ENCODE measurements at places on chromosomes 1 and 21.
A peak's percentile ranks its signal among the peaks of the same experiment; 100 is the strongest.

- no peak for DNase-seq
Measured at GRCh38 chr1:84701376-84701775, 11.1 kb upstream of the SSX2IP start.

DNA sequence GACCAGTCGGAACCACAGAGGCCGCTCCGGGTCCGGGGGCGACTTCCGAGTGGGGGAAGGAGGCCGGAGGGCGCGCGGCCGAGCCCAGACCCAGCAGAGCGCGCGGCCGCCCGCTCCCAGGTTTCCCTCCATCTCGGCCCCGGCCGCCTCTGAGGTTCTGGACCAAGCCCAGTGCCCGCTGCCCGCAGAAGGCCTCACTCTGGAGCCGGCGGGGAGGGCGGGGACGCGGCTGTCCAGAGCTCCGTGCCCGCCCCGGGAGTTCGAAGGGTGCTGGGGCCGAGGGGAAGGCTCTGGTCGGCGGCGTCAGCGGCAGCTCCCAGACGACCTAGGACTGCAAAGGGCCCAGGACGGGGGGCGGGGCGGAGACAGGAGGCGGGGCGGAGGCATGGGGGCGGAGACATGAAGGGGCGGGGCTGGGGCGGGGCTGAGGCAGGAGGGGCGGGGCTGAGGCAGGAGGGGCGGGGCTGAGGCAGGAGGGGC, 48.0 kb upstream of the SLC19A1 start:
- DNase-seq: peak; percentile 18

- peak; percentile 92 for DNase-seq
Measured at GRCh38 chr1:33893147-33893830, 29.4 kb downstream of the HMGB4 start.

DNA sequence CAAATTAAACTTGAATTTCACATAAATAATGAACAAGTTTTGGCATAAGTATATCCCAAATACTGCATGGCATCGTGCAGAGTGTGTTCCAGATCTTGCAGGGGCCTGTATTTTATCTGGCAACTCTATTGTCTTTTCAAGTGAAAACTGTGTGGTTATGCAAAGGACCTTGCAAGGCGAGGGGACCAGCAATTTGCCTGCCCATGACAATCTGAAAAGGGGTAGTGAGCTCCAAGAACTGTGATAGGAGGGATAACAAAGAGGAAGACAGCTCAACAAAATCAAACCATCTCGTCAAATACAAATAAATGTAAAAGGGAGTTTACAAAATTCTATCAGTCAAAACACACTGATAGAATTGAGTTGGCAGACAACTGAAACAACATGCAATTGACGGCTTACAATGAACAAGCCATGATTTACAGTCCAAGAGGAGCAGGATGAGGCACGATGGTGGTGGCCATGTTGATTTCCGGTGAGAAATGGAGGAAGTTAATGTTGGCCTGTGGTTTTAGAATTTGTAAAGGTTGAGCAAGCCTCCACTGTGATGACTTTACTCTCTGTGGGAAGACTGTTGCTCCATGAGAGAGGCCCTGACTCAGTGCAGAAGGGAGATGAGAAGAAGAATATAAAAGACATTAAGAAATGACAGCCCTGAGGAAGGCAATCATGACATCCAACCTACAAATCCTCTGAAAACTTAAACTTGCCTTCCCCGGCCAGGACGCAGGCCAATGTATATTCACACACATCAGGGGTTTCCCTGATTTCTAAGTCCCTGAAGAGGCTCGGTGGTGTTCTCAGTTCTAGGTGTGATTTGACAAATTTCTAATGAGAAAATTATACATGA, 132.2 kb downstream of the ADSS2 start:
- DNase-seq: peak; percentile 86

DNA sequence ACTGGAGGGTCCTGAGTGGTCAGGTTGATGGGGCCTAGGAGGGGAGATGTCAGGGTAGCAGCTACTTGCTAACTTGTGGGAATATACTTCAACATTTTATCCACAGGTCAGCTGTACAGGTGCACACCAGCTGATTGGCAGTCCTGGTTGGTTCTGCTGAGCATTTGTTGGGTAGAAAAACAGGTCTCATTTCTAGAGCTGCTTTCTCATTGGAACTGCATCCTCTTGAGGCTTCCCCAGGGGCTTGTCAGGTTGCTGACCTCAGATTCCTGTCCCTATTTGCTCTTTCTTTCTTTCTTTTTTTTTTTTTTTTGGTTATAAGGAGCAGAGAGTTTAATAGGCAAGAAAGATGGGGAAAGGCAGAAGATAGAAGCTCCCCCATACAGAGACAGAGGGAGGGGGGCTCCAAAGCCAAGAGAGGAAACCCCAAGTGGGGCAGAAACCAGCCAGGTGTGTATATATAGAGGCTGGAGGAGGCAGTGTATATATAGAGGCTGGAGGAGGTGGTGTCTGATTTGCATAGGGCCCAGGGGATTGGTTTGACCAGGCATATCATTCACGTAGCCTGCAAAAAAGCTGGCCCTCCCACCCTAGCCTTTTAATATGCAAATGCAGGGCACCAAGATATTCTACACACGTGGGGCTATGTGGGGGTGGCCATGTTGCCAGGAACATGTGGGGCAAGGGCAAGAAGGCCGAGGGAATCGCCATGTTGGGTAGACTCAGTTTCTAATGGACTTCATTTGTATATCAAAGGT, 57.3 kb upstream of the STUM start:
- DNase-seq: no peak

GRCh38 chr1:51168936-51169335, 66.9 kb downstream of the C1orf185 start:
- DNase-seq: no peak

DNA sequence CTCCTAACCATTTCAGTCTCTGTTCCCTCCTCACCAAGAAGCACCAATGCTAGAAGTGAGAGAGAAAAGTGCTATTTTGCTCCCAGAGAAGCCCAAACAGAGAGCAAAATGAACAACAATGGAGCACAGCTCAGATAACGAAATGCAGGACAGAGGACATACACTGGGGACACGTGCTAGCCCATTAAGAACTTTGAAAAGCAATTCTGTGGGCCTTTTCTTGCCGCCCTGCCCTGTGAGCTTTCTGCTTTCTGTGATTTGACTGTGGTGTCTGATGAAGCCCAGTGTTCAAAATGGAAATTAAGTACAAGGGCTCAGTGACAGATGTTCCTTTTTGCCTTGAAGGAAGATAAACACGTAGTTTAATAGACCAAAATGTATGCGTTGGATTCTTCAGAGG, 130.8 kb downstream of the S1PR1 start:
- DNase-seq: no peak

GRCh38 chr1:97094247-97094972, 372.8 kb downstream of the PTBP2 start:
- DNase-seq: peak; percentile 94

- no peak for DNase-seq
Measured at GRCh38 chr21:42319851-42320572, 4.8 kb upstream of the TFF3 start.

DNA sequence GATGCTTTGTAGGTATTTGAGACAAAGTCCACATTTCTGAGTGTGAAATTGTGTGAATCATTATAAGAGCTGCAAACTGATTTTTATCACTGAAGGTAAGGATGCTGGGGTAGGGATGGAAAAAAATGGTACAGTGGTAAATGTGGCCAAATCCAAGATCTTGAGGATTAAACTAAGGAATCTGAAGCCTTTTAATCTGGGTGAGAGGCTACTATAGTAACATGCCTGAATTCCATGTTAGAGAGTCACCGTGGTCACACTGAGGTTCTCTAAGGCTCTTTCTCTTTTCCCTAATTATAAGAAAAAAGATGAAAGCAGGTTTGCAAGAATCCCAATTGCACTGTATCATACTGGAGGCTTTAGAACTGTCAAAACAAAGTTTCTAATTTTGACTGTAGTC, 17.6 kb downstream of the PTGER3 start:
- DNase-seq: no peak

DNA sequence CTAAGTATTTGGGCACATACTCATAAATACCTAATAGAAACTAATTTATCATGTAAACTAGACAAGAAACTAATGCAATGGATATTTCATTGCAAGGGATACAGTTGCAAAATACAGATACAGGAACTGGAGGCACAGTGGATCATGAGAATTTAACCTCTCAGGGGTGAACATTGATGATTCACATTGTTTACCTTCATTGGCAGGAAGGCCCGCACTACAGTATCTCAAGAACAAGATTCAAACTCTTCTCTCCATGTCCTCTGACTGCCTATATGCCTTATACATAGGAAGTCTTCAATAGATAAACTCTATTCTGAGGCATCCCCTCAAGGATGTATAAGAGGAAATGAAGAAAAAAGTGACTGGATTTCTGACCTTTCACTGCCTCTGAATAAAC, 18.4 kb upstream of the PTBP2 start:
- DNase-seq: no peak

DNA sequence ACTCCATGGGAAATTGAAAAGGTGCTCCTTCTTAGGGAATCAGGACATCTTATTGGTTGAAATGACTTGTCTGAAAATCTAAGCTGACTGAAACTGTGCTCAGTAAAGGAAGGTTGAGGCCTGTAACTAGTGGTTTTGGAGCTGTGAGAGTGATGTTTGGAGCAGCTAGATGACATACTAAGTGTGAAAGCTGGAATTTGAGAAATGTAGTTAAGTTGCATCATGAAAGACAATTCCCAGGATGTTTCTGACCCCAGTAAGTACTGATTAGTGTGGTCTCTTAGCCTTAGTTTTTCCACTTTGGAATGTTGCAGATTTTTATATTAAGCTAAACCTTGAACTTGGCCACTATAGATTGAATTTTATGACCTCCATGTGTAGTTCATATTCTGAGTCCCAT, 154.9 kb downstream of the PAPPA2 start:
- DNase-seq: peak; percentile 46

DNA sequence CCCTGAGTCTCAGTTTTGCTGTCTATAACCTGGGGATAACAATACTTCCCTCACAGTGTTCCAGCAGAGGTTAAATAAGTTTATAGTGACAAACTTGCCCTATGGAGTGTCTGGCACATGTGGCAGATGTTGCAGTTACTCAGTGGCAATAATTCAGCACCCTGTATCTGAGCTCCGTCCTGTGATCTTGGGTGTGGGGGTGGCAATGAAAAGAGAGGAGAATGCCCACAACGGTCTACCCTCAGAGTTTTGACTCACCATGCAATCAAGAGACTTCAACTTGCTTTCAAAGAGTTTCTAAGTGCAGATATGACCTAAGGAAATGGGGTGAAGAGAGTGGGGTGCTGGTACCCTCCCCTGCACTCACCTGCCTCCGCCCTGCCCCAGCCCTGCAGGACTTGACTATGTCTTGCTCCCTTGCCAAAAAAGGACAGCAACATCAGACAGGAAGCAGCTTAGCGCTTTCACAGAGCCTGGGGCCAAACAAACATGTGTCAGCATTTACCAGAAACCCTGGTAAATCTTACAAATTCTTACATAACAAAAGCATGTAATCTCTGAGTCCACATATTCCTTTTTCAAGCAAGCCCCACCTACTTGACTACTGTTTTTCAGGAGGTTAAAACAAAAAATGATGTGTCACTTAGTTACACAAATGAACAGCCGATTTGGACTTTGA, 185.1 kb upstream of the CAMK1G start:
- DNase-seq: peak; percentile 95

- peak; percentile 92 for DNase-seq
Measured at GRCh38 chr1:23369335-23370013, at the start of gene ZNF436. TSS of gene ZNF436 (minus strand) at chr1:23369836. CDS start at chr1:23368005, 1,831 bp downstream.

- DNase-seq: peak; percentile 48
Measured at GRCh38 chr1:179082333-179082998, 596 bp downstream of the TOR3A start.
